Ovary (tissue), 10 donors: ENCODE measurements at places on chromosomes 6 and 20. TPM values are rescaled to one million over a fixed set of nuclear protein-coding genes. Genes with fewer than 3 reads are reported as not detected.

The ALDH8A1 gene
- polyA plus RNA-seq: 0.21 TPM

The MRAP2 gene
- 1.2 TPM for polyA plus RNA-seq

The GPX5 gene
- polyA plus RNA-seq: not detected

The VWA7 gene
- polyA plus RNA-seq: 0.18 TPM

The EPHA7 gene
- polyA plus RNA-seq: 0.64 TPM

The GGTLC1 gene
- not detected for polyA plus RNA-seq

The F13A1 gene
- polyA plus RNA-seq: 19.6 TPM

The OR11A1 gene
- polyA plus RNA-seq: not detected

The BMP2 gene
- polyA plus RNA-seq: 4.1 TPM

The C6orf58 gene
- polyA plus RNA-seq: not detected

The ZNF512B gene
- 2.5 TPM for polyA plus RNA-seq

The BTN1A1 gene
- polyA plus RNA-seq: 0.05 TPM

The RIPPLY2 gene
- polyA plus RNA-seq: 0.40 TPM

The TUBB2B gene
- 0.67 TPM for polyA plus RNA-seq

The HSPA1B gene
- 66.0 TPM for polyA plus RNA-seq

The SLC22A2 gene
- polyA plus RNA-seq: 0.20 TPM

The SYTL3 gene
- polyA plus RNA-seq: 3.3 TPM

The CRISP3 gene
- polyA plus RNA-seq: 0.10 TPM

The LRFN2 gene
- polyA plus RNA-seq: 0.68 TPM

The CGA gene
- not detected for polyA plus RNA-seq

The PMEPA1 gene
- polyA plus RNA-seq: 28.5 TPM

The MAN1A1 gene
- 33.9 TPM for polyA plus RNA-seq

The COX4I2 gene
- polyA plus RNA-seq: 3.5 TPM
